HT1080 (cell line): ENCODE measurements at places on chromosomes 12 and 14.
A peak's percentile ranks its signal among the peaks of the same experiment; 100 is the strongest.

- no peak for DNase-seq
Observed at GRCh38 chr12:69490920-69491643, 20.9 kb downstream of the FRS2 start.

DNA sequence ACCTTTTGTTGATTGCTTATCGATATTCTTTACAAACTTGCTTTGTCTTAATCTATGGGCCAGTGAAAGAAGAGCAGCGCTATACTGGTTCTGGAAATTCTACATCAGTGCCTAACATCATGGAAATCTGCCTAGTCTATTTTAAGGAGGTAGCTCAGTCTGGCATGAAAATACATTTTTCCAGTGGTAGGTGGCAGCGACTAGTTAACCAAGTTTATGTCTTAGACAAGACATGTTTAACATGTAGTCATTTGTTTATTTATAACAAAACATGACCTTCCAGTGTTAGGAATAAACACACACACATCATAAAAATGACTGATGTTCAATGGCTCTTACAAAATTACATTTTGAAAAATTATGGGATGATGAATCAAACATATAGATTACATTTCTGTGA, 336.0 kb upstream of the SOX5 start:
- no peak for DNase-seq

GRCh38 chr14:58656671-58657411, 19.1 kb downstream of the DACT1 start:
- no peak for DNase-seq

- no peak for DNase-seq
Observed at GRCh38 chr12:54390668-54391551, 6.4 kb upstream of the ZNF385A start.

- DNase-seq: no peak
Observed at GRCh38 chr12:93184672-93185368, 192.9 kb upstream of the NUDT4 start.

DNA sequence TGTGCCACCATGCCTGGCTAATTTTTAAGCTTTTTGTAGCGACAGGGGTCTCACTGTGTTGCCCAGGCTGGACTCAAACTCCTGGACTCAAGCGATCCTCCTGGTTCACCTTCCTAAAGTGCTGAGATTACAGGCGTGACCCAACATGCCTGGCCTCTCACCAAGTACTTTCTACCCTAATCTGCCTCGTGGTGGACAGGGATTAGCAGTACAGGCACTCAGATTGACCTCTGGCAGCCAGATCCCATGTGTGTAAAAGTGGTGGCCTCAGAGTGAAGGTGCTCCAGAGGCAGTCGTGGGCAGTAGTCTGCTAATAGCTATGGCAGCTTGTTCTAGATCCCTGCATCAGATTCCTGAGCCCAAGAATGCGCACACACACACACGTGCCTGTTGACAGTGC, 30.9 kb downstream of the MTHFD1 start:
- no peak for DNase-seq

DNA sequence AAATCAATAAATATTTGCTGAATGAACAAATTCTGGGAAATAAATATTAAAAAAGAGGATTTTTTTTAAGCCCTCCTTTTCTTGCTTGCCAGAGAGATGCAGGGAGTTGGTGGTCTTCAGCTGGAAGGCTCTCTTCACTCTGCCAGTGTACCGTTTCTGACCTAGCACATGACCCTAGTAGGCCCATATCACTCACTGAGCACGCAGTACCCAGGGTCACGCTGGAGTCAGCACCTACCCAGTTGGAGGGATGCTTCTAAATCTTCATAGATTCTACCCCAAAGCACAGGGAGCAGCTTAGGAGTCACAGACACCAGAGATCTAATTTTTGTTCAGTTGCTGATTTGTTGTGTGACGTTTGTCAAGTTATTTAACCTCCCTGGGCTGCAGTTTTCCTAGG, 195.4 kb upstream of the TBX3 start:
- no peak for DNase-seq

DNA sequence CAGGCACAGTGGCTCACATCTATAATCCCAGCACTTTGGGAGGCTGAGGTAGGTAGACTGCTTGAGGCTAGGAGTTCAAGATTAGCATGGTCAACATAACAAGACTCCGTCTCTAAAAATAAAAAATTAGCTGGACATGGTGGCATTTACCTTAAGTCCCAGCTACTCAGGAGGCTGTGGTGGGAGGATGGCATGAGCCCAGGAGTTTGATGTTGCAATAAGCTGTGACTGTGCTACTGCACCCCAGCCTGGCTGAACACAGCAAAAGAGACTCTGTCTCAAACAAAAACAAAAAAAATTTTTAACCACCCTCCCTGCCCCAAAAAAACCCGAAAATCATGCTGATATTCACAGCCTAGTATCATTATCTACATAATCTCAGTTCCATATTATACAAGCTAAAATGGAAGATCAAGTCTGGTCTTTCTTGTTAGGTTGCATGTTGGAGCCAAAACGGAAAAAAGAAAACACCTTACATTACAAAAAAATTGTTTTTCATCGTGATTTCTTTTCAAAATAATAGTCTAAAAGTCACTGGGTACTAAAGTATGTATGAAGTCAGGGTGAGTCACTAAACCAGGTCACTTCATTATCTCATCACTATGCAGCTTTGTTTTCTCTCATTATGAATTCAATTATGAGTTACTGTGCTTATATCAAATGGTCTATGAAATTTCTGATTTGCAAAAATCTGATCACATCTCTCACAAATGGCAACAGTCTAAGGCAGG, 13.8 kb downstream of the GXYLT1 start:
- peak; percentile 64 for DNase-seq

DNA sequence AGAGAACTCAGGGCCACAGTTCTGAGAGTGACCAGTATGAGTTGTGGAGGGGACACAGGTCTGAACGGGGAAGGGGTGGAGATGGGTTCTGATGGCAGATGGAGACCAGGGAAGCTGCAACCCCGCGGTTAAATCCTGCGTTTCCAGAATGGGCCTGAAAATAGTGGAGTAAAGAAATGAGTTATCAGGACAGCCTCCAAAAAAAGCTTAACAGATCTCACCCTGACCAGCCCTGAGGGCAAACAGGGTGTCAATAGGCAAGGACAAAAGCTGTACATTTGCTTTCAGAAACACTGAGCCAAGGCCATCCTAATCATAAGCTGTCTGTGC, 555 bp upstream of the RTN1 start:
- no peak for DNase-seq

DNA sequence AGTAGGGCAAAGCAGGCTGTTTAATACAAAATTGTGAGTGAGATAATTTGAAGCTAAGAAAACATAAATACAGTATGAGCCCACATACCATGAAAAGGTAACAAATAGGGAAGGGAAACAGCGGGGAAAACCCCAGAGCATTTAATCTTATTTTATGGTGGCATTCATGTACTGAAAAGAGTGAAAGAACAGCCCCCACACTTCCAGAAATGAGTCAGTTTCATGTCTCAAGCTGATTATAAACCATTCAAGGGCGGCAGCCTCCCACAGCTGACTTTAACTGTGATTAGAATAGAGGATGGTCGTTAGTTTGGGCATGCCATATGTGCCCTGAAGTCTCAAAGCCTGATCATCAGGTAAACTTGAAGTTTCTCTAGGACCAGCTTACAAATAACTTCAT, 64.5 kb downstream of the FOXG1 start:
- DNase-seq: peak; percentile 3

DNA sequence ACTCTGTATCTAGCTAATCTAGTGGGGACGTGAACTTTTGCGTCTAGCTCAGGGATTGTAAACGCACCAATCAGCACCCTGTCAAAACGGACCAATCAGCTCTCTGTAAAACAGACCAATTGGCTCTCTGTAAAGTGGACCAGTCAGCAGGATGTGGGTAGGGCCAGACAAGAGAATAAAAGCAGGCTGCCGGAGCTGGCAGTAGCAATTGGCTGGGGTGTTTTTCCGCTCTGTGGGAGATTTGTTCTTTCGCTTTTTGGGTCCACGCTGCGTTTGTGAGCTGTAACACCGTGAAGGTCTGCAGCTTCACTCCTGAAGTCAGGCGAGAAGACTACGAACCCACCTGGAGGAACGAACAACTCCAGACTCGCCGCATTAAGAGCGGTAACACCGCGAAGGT, 76.5 kb downstream of the SPRING1 start:
- no peak for DNase-seq

DNA sequence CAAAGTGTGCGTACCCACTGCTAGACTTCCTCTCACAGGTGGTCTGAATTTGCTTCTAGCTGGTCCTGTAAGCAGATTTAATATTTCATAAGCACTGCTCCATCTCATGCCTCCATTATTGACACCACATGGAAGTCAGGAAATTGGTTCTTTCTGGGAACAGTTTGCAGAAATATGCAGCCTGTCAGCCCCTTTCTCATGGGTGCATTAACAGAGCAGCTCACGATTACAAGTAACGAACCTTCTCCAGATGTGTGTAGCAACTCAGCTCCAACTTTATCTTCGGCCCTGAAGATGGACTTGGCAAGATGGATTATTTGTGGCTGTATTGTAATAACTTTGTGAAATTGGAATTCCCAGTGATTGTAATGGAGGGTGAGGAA, 214.5 kb upstream of the DDHD1 start:
- DNase-seq: no peak

DNA sequence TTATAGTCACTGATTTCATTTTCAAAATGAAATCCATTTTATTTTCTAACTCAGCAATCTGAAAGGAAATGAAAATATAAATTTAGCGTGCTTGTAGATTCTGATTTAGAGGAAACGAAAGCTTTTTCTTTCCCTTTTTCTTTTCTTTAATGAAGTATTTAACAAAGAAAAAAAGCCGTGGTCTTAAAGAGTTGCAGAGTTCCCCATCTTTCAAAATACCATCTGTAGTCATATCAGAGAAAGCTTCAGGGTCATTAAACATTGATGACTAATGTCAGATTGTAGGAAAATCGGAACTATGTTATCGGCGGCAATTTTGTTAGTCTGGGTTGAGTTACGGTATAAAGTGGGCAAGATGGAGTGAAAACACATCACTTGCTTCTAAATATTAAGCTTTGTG, 32.3 kb downstream of the DRAM1 start:
- DNase-seq: no peak

DNA sequence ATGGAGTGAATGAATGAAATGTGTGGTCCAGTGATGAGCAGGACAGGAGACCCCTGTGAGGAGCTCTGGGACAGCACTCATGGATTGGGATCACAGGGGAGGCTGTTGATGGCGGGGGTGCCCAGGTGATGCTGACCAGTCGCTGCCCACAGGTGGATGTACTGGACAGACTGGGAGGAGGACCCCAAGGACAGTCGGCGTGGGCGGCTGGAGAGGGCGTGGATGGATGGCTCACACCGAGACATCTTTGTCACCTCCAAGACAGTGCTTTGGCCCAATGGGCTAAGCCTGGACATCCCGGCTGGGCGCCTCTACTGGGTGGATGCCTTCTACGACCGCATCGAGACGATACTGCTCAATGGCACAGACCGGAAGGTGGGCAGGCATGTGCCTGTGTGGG, 13.3 kb upstream of the LRP1-AS start:
- no peak for DNase-seq

DNA sequence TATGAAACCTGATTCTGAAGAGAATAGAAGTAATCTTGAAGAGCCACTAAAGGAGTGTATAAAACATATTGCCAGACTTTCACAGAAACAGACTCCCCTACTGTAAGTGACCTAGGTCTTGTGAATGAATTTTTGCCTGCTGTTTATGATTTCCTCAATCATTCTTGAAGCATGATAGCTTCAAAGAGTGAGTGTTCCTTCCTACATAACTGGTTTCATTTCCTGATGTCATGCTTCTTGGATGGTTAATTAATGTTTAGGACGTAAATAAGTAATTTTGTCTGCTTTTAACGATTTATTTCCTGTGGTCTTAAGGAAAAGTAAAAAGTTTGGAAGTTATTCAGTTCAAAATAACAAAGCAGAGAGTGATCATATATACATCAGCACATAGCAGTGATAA, 129.8 kb downstream of the PIK3C2G start:
- no peak for DNase-seq
